ENCODE measurements at places on chromosomes 3 and 15.

GRCh38 chr3:38829404-38829803, 13.4 kb upstream of the SCN10A start:
- no peak for DNase-seq

DNA sequence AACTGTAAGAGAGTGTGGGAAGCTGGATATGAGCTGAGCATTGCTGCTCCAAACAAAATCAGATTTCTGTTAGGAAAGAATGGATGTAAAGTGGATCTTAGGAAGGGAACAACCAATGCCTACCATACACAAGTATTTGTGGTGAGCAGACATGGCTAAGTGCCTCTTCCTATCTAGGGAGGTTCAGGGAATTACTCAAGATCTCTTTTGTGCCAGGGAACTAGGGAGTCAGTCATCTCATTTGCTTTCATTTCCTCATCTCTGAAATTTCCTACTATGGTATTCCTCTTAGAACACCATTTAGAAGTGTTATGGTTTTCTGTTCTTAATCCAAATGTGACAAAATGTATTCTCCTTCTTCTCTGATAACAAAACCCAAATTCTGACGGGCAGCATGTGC, 396.5 kb downstream of the FHIT start:
- DNase-seq = no peak

- DNase-seq = no peak
Measured at GRCh38 chr3:11924518-11924917, 77.8 kb upstream of the TAMM41 start.

GRCh38 chr15:92807971-92808571, 92.1 kb upstream of the CHD2 start:
- no peak for DNase-seq

DNA sequence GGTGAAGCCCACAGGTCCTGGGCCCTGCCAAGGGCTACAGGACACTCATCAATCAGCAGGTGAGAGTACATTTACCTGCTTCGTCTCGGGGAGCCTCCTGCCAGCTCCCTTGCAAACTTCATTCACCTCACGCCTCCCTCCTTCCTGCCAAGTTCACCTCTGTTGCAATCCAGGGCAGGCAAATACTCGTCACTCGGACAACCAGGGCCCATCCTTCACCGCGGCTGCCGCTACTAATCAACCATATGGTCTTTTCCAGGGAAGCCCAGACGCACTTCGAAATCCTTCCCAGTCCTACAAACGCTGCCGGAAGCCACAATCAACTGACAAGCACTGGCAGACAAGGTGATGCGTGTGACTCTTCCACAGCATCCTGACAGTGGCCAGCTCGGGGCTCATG, 200.7 kb upstream of the NSMCE3 start:
- DNase-seq = no peak

GRCh38 chr3:140927279-140928069, 14.2 kb upstream of the SLC25A36 start:
- DNase-seq = no peak

- DNase-seq = no peak
Measured at GRCh38 chr3:56042326-56042951, 425.8 kb downstream of the ERC2 start.

DNA sequence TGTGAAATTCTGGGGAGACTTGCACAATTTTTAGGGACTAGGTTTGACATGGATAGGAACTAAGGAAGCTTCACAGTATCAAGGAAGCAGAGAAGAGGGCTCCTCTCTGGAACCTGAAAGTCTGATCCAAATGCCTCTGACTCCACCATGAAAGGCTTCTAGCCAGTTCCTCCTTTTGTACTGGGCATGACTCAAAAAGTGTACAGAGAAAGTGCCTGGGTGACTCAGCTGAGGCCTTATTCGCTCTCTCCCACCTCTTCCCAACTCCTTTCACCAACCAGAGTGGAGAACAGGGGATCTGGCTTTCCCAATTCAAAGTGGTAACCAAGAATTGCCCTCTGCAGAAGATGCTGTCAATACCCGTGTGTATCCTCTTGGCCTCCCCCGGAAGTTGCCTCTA, 342.9 kb upstream of the PROK2 start:
- no peak for DNase-seq

- DNase-seq = no peak
Measured at GRCh38 chr3:139559541-139559940, 20.0 kb upstream of the RBP1 start.

DNA sequence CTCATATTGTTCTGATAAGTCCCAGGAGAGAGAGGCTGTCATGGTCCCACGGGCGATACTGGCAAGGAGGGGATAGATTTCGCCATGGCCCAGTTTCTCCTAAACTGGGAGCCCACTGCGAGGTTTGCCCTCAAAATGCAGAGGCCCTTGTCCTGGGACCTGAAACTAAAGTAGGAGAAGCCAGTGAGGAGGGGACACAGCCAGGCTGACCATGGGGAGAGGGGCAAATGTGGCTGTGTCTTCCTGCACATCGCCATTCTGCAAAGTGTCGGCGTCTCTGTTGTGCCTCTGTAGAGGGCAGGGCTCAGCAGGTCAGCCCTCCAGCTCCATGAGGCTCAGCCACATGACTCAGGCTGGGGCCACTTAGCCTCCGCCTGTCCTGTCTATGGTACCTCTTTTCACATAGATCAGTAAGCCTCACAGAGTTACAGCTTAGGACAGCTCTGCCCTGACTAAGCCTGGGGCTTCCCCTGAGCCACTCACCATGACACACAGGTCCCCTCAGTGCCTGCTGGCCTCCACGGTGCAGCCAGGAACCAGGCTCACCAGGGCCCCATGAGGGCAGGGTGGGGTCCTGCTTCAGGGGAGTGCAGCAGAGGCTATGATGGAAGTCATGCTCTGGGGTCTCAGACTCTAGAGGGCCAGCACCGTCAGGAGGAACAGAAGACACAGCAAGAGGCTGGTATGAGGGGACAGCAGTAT, 28.6 kb upstream of the PLXNA1 start:
- DNase-seq = no peak

DNA sequence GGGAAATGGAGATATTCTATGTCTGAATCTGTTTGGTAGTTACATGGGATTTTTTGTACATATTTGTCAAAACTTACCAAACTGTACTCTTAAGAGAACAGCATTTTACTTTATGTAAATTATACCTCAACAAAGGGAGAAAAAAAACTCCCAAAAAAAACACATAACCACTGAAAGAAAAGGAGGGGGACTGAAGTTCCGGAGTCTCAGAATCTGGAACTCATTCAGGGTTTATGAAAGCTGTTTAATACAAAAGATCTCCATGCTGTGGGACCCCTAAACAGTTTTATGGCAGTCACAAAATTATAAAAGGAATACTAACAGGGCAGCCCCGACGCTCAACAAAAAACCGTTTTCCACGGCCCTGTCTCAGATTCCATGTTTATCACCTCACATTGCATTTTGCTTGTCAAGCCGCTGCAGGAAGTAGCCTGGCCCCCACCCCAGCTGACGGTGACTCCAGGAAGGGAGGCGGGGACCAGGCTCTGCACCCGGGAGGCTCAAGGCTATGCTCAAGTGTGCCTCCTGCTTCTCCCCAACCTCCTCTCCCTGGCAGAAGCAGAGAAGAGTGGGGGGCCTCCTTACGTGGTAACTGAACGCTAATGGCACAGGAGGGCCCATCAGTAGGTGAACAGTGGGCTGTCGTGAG, 29.3 kb downstream of the RFT1 start:
- no peak for DNase-seq

DNA sequence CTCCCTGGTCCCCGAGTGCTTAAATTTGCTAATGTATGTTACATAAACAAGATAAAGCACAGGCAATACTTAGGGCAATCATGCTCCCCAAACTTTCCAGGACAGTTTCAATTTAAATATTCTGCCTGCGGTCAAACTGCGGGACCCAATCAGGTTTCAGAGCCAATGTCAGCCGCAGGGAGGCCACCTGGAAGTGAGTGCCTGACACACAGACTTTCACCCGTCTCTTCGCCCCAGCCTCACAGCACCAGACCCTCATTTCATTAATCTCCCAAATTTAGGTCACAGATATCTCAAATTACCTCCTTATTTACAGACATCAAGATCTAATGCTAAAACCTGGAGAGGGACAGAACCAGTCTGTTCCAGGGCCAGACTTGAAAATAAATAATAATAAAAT, 107.2 kb upstream of the ALDH1A3 start:
- DNase-seq = no peak

DNA sequence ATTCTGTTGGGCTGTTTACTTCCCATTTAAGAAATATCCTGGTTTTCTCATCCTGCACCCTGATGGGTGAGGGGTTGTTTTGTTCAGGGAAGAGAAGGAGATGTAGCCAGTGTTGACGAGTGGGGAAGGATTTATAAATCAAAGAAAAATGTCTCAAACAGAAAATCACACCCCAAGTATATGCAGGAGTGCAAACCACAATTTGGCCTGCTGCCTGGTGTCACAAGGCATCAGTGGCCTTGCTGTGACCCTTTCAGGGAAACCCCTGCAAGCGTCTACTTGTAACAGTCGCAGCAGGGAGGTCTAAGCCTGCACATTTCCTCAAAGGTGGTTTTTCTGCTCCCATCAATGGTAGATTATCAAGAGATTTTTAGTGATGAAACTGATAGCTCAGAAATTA, 132.6 kb upstream of the LRRN1 start:
- DNase-seq = no peak

DNA sequence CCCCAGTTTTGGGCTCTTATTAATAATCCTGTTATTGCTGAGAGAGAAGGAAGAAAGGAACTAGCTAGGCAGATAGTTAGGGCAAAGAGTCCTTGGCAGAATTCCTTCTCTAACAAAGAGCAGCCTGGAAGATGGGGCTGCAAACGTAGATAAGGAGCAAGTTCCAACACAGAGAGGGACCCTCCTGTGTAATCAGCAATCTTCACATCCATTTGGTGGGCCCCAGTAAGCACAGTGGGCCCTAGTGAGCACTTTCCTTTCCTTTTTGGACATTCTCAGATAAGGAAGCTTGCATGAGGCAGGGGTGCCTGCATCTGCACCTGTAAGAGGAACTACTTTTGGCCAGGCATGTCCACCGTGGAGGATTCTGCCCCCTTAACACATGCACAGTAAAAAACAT, 119.6 kb upstream of the SGO1 start:
- DNase-seq = no peak

- DNase-seq = no peak
Measured at GRCh38 chr15:54131410-54131809, 153.2 kb downstream of the UNC13C start.

- DNase-seq = no peak
Measured at GRCh38 chr3:10982782-10983181, 9.8 kb upstream of the SLC6A1 start.

DNA sequence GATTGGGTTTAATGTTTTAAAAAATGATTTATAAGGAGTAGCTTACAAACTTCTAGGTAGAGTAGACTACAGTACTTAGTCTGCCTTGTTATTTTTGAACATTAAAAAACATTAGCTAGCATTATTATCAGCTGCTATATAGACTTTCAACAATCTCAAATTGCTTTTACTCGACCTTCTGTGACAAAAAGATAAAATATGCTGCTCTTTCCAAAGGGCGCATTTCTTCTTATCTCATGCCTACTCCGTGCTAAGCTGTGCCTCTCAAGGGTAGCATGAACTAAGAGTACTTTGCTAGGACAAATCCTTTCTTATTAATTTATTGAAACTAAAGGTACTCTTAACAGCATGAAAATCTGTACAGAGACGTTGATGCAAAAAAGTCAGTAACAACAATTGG, 71.3 kb downstream of the SPRED1 start:
- DNase-seq = no peak

DNA sequence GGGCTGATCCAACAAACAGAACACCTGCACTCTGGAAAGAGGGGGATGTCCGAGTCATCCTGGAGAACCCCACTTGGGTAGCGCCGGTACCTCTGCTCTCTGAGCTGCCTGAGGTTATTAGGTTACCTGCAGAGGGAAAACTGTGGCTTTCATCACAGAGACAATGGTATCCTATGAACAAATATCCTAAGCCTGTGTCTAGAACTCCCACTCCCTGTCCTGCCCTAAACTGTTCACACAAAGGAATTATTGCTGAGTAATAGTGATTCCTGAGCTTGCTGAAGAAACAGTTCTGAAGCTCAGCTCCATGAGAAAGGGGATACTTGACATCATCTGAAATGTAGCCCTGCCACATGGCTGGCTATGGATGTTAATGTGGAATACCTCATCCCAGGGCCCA, 31.9 kb upstream of the WNT5A start:
- DNase-seq = no peak

DNA sequence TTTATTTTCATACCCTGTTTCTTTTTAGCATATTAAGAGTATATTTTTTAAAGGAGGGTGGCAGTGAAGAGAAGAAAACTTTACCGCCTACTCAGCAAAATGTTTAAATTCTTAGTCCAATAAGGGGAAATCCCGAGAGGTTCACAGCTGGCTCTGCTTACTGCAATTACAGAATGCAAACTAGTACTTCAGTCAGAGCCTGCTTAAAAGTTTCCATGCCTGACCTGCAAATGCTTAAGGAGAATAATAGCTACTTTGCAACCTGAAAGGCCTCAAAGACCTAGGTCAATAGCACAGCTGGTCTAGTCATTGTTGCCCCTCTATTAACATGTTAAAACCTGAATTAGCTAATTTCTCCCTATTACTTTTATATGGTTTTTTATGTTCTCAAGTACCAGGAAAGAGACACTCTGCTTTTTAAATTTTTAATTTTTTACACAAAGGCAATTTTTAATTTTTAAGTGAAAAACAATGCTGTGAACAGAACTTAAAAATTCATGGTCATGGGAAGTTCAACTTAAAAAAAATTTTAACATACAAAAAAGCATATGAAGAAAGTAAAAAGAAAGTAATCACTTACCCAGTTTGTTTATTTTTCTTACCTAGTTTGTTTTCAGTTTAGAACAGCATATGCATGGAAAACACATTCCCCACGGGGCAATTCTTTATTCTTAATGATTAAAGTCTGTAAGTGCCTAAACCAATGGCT, 79.2 kb downstream of the P3H2 start:
- DNase-seq = no peak

GRCh38 chr15:85950101-85950500, 129.6 kb upstream of the AGBL1 start:
- DNase-seq = no peak

DNA sequence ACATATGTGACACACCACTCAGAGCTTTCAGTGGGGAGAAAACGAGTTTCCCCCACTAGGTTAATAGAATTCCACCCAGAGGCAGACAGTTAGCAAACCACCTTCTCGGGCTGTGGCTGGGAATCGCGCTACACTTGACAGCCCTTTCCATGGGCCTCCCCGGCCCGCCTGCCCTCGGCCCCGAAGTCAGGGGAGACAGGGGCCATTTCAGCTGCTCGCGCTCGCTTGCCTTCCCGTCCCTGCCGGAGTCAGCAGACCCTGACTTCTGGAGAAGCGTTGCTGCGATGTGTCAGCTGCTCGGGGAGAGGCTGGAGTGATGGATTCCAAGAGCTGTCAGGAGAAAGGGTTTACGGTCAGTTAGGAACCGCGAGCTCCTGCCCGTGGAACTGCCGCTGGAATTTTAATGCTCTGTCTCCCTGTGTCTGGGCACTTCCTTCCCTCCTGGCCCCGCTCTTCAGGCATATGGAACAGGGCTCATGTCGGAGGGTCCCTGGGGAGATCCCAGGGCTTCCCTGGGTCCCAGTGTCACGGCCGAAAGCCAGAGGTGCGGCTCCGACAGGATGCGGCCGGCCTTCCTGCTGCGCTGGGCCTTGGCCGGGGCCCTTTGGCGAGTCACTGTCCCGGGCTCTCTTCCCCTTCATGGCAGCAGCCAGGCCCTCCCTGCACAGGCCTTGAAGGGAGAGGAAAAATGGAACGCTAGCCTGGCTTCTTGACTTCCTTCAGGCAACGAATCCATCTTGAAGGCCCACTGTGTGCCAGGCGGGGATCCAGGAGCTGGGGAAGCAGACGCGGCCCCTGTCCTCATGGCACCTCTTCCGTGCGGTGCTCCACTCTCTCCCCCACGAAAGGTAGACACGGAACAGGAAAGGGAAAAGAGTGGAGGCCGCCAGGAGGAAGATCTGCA, 38.4 kb upstream of the VPS8 start:
- no peak for DNase-seq
